Ovary (tissue), 10 donors: ENCODE measurements at places on chromosomes 5 and 9. TPM values are rescaled to one million over a fixed set of nuclear protein-coding genes. Genes with fewer than 3 reads are reported as not detected.

GRCh38 chr5:75574791-75575190 is 36.5 kb upstream of the ANKDD1B start:
- no peak for DNase-seq

- DNase-seq: no peak
Observed at GRCh38 chr5:6772886-6773285, 59.7 kb downstream of the TENT4A start.

DNA sequence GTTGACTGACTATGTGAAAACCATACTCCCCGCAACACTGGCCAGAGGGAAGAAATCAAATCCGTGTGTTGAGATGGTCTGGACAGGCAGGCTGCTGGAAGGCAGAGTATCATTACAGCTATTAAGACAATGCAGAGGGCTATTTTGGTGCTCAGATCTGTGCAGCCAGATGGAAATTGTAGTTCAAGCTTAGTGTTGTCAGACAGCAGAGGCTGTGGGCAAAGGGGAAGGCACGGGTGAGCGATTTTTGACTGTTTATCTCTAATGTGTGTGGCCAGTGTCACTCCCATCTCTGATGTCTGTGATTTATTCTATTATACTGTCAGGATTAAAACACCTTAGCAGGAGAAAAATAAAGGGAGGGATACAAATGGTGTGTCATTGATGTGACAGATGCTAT is 984.4 kb upstream of the WWC1 start:
- DNase-seq: no peak

DNA sequence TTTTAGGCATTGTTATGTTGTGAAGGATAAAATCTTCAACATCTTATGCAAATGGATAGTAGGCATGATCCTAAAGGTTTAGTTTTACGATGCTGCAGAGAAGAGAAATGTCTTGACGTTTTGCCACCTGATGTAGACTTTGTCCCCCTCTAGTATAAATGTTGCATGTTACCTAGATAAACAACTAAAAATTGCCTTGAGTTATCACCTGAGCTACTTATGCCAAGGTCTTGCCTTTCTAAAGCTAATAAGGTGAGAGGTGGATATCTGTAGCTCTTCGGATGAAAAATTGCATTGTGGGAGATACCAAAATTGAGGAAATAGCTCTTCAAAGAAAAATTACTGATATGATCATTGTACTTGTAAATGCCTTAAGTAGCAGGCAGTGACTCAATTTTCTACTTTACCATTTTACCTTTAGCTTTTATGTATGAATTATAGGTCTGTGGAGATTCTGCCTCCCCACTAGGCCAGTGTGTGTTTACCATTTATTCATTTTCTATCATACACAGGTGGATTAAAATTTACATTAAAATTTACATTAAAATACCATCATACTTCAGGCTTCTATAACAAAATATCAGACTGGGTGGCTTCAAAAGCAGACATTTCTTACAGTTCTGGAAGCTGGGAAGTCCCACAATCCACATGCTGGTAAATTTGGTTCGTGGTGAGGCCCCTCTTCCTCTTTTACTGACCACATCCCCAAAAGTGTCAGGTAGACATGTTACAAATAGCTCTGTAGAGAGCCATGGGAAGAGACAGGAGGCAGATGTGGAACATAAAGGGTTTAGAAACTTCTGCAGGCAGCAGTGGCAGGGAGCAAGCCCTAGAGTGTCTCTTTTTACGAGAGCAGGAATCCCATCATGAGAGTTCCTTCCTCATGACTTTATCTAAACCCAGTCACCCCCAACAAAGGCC is 100.7 kb upstream of the ERBIN start:
- no peak for DNase-seq

- no peak for DNase-seq
Observed at GRCh38 chr5:127943061-127943371, 140.6 kb upstream of the SLC12A2 start.

The LCN1 gene
- total RNA-seq: not detected
